Renal cortical epithelial cell (primary cell): ENCODE measurements at places on chromosomes 7 and 10.
A peak's percentile ranks its signal among the peaks of the same experiment; 100 is the strongest.

- DNase-seq: no peak
Measured at GRCh38 chr7:51209426-51209825, 107.2 kb downstream of the COBL start.

- DNase-seq: no peak
Measured at GRCh38 chr7:25454562-25455041, 226.3 kb upstream of the NPVF start.

DNA sequence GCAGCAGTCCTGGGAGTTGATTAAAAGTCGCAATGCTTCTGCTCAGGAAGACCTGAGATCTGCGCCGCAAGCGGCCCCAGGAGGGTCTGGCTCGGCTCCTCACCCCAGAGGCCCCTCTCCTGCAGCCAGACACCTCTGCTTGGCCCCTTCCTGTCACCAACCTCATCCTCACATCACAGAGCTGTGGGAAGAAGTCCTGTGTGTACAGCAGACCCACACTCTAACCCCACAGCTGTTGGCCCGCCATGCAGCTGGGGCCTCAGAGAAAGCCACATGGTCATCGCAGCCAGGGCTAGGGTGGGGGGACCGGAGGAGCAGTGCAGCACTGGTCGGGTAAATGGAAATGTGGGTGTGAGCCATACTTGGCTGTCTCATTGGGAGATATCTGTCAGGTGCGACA is 97.7 kb downstream of the RGS10 start:
- DNase-seq: no peak

GRCh38 chr7:95469187-95469586 is 16.6 kb upstream of the ASB4 start:
- DNase-seq: peak; percentile 36

- DNase-seq: no peak
Measured at GRCh38 chr10:16611037-16611436, 89.4 kb upstream of the C1QL3 start.

- no peak for DNase-seq
Measured at GRCh38 chr10:79022565-79023230, 46.1 kb upstream of the ZMIZ1 start.

GRCh38 chr10:14775656-14776055 is 959 bp upstream of the FAM107B start:
- DNase-seq: no peak

DNA sequence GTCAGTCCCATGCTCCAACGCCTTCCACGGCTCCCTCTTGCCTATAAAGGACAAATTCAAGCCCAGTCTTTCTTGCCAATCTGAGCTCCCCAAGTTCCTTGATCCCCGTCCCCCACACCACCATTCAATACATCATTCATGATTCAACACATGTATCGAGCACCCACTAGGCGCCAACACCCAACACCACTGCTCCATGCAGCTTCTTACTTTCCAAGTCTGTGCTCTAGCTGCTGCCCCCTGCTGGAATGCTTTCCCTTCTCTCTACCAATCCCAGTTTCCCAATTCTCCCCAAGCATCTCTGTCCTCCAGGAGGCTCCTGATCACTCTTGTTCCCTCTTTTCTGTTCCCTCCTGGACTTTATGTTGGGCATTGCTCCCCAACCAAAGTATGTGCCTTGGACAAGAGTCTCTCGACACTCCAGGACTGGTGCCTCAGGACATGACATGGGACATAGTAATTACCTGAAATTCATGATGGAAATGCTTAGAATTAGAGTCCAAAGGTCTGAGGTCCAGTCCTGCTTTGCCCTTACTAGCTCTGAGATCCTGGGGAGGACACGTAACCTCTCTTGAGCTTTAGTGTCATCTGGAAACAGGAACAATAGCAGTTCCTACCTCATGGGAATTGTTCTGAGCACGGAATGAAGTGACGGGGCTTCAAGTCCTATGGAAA is 172.7 kb downstream of the NEURL1 start:
- no peak for DNase-seq

GRCh38 chr7:41705109-41705901 is 2.4 kb upstream of the INHBA start:
- DNase-seq: peak; percentile 79

DNA sequence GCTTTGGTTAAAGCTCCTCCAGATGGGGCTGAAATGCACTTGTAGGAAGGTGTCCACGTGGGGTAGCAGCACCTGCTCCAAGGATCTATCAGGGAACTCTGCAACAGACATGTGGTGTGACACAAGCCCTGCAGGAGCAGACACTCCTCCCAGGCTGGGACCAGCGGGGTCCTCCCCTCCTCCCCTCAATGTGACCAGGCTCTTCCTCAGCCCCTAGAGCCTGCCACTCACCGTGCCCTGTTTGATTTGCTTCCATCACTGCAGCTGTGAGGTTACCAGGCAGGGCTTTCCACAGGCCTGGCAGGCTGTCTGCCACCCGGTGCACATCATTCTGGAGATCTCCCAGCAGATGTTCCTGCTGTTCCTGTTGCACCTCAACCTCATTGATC is 13.4 kb downstream of the MMRN2 start:
- no peak for DNase-seq

DNA sequence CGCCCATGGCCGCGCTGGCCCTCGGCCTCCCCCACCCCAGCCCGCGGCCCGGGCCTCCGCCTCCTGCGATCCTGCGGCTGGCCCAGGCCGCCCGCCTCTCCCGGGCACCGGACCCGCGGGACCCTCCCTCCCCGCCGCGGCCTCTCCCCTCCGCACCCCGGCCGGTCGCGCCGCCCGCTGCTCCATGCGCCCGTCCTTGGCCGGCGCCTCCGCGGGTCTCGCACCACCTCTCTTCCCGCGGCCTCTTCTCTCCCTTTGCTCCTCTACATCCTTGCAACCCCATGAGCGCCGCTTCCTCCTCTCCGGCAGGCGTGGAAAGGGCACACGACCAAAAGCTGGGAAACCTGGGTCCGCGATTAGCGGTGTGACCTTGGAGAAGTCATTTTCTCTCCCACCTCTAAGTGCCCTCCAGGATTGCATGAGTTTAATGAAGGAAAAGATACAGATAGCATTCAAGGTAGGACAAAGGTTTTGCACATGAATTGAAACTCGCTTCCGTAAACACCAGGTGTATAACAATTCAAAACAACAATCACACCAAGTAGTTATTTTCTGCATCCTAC is 448 bp upstream of the SRPK2 start:
- peak; percentile 41 for DNase-seq

GRCh38 chr10:119256897-119257296 is 49.5 kb downstream of the GRK5 start:
- no peak for DNase-seq

- DNase-seq: peak; percentile 79
Measured at GRCh38 chr7:152986376-152986775, 226.8 kb downstream of the ACTR3B start.

GRCh38 chr10:113053881-113054280 is 103.8 kb downstream of the TCF7L2 start:
- no peak for DNase-seq

- peak; percentile 66 for DNase-seq
Measured at GRCh38 chr10:97676770-97677581, 10.1 kb downstream of the AVPI1 start.

GRCh38 chr10:117266400-117266799 is 25.5 kb downstream of the SLC18A2 start:
- DNase-seq: no peak

- no peak for DNase-seq
Measured at GRCh38 chr10:10520491-10521385, 496.9 kb upstream of the CELF2 start.

DNA sequence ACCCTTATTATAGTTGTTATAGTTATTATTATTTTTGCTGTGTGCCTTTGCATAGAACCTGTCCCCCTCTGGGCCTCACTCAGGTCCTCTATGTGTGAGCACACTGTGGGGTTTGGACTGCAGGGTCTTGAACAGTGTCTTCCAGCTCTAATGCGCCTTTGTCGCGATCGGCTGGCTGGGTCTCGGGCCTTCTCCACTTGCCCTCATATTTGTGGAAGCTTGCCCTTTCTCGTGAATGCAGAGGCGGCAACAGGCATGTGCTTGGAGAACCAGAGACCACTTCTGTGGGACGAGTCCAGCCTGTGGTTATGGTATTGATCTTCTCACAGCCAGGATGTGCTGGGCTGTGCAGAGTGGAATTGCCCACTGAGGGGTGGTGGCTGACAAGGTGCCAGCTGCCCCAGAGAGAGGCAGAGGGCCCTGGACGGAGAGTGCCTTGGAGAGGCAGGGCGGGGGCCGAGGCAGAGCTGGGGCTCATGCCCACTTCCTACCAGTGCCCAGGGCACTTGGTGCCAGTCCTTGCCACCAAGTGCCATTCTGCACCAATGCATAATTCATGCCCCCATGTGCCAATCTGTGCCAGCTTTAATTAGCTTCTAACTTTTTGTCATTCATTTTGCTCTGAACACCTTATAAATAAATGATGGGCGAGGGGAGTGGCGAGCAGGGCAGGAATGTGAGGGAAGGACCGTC is 6.8 kb upstream of the CDH23 start:
- no peak for DNase-seq

DNA sequence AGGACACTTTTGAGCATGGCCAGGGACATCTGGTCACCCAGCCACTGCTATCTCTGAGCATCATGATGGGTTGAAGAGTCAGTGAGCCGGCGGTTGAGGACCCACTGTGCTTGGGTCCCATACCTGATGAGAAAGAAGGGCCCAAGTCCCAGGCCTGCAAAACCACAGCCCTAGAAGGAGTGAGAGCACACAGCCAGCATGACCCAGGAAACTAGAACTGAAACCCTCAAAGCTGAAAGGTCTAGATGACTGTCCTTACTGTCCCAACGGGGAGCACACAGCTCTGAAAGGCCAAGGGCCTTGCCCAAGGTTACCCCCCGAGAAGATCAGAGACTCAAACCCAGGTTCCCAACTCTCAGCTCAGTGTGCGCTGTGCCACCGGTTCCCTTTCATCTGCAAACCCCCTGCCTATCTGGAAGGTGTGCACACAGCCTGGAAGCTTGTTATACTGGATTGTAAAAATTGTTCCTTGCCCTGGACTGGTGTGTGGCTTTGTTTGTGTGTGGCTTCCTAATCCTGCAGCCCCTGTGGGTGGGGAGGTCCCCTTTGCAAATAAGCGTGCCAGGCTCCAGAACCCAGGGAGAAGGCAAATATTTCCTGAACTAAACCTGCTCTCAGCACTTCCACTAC is 22.6 kb upstream of the PSAP start:
- DNase-seq: no peak

DNA sequence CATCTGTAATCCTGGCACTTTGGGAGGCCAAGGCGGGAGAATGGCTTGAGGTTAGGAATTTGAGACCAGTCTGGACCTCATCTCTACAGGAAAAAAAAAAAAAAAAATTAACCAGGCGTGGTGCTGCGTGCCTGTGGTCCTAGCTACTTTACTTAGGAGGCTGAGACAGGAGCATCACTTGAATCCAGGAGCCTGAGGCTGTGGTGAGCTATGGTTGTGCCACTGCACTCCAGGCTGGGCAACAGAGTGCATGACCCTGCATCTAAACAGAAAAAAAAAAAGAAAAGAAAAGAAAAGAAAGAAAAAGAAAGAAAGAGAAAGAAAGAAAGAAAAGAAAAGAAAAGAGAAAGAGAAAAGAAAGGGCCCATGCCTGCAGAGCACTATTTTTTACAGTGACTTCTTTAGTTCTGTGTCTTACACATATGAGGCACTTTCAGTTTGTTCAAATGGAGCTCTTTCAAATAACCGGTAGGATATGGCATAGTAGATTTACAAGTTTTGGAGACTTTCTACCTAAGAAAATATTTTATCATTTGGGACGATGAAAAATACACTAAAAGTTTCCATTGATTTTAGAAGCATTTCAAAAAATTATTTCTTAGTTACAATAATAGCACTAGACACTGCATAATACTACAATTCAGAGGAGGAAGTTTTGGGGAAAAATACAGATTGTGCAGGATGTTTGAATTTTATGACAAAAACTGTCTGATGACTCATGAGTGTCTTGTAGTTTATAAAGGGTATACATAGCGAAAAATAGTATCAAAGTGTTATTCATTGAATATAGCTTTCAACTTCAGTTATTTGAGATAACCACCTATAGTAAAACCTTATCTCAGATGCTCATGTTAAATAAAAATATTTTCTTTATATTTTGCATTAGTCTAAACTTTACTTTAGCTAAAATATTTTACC is 75.9 kb downstream of the MDFIC start:
- DNase-seq: no peak

DNA sequence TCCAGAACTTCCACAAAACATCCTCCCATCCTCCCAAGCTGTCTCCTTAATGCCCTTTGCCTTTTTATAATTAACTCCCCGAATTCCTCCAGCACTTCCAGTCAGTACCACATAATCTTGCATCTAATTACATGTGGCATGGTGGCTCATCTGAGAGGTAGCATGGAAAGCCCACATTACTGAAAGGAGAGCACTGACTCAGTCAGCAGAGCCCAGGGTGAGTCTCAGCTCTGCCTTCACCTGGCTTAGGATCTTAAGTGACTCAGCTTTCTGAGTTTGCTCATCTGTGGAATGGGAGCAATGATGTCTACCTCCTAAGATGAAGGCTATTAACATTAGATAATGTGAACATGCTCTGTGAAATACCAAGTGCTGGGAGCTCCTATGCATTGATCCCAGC is 433.9 kb downstream of the SORCS3 start:
- peak; percentile 16 for DNase-seq

DNA sequence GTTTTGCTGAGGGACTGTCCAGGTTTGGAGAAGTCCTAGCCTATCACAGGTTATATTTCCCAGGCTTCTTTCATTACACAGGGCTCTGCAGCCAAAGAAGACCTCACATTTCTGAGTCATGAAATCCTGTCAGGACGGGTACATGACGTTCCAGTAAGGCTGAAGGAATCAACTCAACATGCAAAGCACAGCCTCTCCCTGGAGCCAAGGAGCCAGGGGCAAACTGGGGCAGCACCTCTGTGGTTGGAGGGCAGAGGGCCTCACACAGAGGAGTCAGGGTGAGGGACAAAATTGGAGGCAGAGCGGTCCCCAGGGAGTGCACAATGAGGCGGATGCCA is 116.3 kb upstream of the GDF10 start:
- no peak for DNase-seq

DNA sequence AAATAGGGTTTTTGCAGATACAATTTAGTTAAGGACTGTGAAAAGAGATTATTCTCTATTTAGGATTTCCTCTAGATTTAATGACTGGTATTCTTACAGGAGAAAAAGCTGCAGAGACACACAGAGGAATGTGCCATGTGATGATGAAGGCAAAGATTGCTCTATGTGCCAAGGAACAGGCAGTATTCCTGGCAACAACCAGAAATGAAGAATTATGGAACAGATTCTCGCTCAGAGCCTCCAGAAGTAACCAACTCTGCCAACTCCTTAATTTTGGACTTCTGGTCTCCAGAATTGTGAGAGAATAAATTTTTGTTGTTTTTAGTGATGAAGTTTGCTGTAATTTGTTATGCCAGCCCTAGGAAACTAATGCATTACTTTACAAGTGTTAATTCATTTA is 307.6 kb upstream of the SEMA3A start:
- DNase-seq: no peak

- DNase-seq: peak; percentile 34
Measured at GRCh38 chr7:13279854-13280435, 592.5 kb downstream of the ARL4A start.

GRCh38 chr7:68684246-68684839 is 913.9 kb upstream of the AUTS2 start:
- peak; percentile 28 for DNase-seq

DNA sequence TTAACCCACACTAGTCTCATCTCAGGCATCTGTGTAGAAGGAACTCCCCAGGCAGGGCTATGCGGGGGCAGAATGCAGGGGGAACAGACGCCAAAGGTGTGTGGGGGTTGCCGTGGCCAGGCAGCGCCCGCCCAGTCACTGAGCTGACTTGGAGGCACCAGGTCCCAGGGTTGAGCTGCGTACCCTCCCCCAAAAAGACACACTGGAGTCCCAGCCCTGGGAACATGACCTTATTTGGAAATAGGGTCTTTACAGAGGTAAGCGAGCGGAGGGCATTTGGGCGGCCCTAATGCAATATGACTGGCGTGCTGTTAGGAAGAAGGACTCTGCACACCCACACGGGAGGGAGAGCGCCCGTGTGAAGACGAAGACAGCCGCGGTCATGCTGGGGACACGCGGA is 274.5 kb downstream of the DNAJB6 start:
- no peak for DNase-seq
